ENCODE measurements at places on chromosomes 5 and 9.

GRCh38 chr9:125074976-125075375 is 68.4 kb downstream of the SCAI start:
- no peak for DNase-seq

DNA sequence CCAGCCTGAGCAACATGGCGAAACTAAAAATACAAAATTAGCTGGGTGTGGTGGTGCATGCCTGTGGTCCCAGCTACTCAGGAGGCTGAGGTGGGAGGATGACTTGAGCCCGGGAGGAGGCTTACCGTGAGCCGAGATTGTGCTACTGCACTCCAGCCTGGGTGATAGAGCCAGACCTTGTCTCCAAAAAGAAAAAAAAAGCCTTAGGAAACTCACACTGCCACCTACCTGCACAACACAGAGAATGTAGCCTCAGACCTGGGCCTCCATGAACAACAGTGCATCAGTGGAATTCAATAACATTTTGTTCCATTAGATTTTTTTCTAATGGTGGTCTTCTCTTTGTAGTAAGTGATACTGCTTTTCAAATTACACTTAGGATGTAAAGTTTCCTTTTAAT is 63.8 kb upstream of the RARS1 start:
- DNase-seq: no peak

GRCh38 chr5:26761045-26761444 is 277.3 kb downstream of the CDH9 start:
- DNase-seq: no peak

- DNase-seq: no peak
Observed at GRCh38 chr9:78753039-78753438, 456.1 kb downstream of the PSAT1 start.

DNA sequence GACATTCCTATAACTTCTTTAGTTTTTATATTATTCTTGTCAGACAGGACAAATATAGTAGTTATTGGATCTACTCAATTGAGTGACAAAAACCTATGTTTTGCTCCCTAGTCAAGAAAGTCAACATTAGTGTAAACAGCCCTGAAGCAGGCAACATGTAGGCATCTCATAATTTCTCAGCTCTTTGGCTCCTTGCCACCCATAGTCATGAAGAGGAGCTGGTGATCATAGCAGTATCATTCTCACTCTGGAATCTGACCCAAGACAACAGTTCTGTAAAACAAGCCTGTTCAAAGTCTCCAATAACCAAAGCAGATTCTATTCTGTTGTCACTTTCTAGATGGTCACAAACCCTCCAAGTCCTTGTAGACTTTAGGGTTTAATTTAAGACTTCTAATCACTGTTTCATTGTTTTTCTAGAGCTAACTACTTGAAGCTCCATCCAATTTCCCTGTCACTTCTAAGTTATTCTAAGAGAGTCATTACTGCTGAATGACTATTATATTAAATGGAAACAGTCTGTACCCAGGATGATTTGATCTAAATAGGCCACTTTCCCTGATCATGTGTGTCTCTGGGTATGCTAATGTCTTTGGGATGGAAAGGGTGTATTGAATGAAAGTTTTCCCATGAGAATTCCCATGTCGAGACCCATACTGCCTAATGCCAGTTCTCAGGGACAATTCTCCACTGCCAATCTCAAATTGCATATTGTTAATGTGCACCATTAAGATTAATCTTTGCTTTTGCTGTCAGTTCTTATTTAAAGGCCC is 533.3 kb downstream of the ACTL7B start:
- DNase-seq: no peak

GRCh38 chr9:123281659-123282350 is 13.4 kb upstream of the STRBP start:
- DNase-seq: no peak

Measured in activated CD4-positive, alpha-beta T cell treated with anti-CD3 and anti-CD28 coated beads, Interleukin-2, amount 50 U/mL, for 4 hours (primary cell).